Esophagus muscularis mucosa (tissue), 4 donors: ENCODE measurements at places on chromosomes 11 and 22.

DNA sequence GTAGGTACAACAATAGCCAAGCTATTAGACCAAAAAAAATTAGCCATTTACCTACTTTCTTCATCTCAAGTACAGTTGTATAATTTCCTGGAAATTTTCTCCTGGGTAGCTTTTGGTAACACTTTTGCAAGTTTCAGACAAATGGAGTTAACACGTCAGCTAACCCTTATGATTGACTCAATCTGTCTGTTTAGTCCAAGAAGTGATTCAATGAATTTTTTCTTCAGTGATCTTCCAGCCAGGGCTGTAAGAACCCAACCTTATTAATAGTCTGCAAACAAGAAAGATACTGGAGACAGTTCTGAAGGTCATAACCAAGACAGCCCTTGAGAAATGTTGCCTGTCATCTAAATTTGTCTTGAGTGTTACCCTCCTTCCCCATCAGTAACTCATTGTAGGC is 30.1 kb upstream of the FIBIN start:
- no peak for DNase-seq

GRCh38 chr11:92962446-92962845 is 7.0 kb upstream of the MTNR1B start:
- DNase-seq: no peak

DNA sequence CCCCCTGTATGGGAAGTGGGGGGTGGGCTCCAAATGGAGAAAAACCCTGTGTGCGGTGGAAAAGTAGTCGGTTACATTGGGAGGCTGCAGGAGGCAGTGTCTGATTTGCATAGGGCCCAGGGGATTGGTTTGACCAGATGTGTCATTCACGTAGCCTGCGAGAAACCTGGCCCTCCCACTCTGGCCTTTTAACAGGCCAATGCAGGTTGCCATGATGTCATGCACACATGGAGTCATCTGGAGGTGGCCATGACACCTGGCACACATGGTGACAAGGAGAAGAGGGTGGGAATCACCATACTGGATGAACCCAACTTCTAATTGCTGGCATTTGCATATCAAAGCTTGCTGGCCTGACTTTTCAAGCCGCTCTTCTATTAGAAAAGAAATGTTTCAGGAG is 50.6 kb downstream of the FAM181B start:
- no peak for DNase-seq

DNA sequence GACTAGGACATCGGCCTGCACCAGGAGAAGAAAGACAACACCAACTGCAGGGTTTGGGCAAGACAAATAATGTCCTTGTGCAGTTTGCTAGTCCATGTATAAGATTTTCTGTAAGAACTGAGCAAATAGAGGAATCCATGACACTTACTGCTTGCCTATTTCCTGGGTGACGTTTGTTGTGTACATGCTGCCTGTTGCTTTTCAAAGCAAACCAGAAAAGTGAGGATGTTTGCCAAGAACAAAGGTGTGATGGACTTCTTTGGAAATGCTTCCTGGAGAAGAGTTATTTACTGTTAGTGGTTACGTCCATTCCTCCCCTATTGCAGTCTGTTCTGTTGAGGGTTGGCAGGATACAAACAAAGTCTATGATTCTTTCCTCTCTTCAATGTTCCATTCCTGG is 126.5 kb downstream of the CASP12 start:
- no peak for DNase-seq

- no peak for DNase-seq
These were observed 258.4 kb downstream of the DYNC2H1 start for GRCh38 chr11:103367650-103368049.

GRCh38 chr11:1987024-1987423 is 10.6 kb downstream of the H19 start:
- no peak for DNase-seq

GRCh38 chr22:30887453-30887852 is 81.1 kb downstream of the MORC2 start:
- DNase-seq: no peak

- DNase-seq: no peak
These were observed 154.3 kb downstream of the MSANTD4 start for GRCh38 chr11:105867742-105868141.

DNA sequence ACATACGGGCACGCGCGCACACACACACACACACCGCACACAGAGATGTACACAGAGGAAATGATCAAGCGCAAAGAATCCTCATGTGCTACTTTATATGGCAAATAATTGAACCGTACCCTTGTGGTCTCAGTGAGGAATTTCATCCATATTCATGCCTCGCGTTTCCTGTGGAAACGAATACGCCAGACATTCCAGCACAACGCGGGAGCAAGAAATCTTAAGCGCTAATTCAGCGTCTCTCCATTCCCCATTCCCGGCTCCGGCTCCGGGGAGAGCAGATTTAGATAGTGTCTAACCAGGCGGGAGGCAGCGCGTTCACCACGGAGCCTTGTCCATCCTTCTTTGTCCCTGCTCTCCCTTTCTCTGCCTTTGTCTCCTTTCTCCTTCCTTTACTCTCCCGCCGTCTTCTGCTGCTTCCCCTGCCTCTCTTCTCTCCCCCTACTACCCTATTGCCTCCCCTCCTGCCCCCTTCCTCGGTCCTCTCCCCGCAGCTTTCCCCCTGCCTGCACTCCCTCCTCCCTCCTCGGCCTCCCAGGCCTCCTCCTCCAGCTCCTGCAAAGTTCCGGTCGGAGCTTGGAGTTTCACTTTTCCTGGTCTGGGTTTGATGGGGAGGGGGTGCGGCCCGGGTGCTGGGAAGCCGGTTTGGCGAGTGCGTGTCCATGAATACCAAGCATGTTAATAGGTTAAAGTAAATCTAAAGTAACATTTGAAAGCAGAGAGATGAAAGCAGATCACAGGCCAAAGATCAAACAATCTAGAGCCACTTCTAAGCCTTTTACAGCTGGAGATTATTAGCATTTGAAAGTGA is 579.3 kb downstream of the BUD13 start:
- no peak for DNase-seq

DNA sequence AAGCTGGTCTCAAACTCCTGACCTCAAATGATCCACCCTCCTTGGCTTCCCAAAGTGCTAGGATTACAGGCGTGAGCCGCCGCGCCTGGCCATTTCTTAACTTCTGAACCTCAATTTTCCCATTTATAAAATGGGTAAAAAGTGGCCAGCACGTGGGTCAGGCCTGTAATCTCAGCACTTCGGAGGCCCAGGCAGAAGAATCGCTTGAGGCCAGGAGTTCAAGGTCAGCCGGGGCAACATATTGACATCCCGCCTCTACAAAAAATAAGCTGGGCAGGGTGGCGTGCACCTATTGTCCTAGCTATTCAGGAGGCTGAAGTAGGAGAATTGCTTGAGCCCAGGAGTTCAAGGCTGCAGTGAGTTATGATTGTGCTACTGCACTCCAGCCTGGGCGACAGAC is 6.5 kb upstream of the DDX6 start:
- no peak for DNase-seq

- DNase-seq: no peak
These were observed 162.1 kb downstream of the LDLRAD3 start for GRCh38 chr11:36105743-36106581.

DNA sequence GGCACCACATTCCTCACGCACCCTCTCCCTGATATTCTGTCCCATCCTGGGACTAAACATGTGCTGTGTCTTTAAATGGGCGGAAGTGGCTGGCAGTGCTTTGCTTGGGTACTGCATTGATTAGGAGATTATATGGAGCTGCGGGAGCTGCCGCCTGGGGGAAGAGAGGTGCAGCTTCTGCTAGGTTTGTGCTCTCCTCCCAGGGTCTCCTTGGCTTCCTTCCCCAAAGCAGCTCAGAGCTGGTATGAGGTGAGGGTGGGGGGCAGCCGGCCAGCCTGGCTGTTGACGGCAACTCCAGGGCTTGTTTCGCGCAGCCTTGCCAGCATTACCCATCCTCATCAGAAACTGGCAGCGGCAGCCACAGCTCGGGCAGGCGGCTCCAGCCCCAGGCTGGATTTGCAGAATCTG is 95.4 kb downstream of the GRAMD1B start:
- DNase-seq: no peak

DNA sequence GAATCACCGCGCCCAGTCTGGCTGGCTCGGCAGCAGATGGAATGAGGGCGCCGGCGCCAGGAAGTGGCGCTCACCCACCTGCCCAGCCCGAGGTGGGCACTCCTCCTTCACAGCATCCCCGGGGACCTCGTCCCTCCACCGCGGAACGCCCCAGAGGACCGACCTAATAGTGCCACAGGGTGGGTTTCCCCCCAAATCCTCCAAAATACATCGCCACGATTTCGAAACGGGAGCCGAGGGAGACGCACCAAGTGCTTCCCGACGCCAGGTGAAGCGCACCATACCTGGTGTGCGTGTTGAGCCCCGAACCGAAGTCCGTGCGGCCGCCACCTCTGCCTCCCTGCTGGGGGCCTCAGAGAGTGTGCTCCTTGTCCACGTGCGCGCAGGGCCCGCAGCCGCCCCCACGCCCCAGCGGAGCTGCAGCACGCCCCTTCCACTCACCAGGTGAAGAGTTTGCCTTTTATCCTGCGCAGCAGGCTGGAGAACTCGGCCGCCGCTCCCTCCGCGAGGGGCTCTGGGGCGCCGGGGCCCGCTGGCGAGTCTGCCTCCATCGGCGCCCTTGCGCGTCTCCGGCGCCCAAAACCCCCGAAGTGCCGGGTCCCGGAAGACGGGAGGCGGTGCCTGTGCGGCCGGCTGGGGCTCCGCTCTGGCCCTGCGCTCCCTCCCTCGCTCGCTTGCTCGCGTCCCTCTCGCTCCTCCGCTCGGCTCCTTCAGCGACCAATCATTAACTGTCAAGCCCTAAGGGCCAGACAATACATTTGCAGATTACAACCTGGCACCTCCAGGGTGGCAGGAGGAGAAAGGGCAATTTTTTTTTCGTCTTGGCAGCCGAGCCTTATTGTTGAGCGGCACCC is at the start of gene SLC35F2:
Gene SLC35F2, minus strand, starts transcription at position 571 of the 854 bp plus-strand sequence. Its CDS starts 20 bp downstream, at position 551.
- DNase-seq: no peak

GRCh38 chr11:117010808-117011540 is 87.3 kb downstream of the SIK3 start:
- no peak for DNase-seq

DNA sequence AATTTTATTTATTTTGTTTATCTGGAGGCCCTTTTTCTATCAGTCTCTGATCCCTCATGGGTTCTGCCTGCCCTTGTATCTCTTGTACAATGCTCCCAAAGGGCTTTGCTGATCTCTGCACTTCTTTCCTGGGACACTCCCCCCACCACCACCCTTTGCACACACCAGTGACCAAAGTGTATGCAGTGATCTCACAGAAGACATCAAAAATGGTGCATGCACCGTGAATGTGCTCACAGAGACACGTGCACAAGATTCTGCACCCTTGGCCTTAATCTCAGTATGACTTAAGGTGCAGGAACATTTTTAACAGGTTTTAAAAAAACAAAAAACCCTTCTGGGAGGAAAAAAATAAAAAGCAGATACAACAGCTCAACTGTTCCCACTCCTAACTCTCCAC is 12.2 kb upstream of the ADSL start:
- DNase-seq: no peak

- peak; percentile 92 for DNase-seq
These were observed 21.4 kb downstream of the ADM start for GRCh38 chr11:10326012-10326964.

DNA sequence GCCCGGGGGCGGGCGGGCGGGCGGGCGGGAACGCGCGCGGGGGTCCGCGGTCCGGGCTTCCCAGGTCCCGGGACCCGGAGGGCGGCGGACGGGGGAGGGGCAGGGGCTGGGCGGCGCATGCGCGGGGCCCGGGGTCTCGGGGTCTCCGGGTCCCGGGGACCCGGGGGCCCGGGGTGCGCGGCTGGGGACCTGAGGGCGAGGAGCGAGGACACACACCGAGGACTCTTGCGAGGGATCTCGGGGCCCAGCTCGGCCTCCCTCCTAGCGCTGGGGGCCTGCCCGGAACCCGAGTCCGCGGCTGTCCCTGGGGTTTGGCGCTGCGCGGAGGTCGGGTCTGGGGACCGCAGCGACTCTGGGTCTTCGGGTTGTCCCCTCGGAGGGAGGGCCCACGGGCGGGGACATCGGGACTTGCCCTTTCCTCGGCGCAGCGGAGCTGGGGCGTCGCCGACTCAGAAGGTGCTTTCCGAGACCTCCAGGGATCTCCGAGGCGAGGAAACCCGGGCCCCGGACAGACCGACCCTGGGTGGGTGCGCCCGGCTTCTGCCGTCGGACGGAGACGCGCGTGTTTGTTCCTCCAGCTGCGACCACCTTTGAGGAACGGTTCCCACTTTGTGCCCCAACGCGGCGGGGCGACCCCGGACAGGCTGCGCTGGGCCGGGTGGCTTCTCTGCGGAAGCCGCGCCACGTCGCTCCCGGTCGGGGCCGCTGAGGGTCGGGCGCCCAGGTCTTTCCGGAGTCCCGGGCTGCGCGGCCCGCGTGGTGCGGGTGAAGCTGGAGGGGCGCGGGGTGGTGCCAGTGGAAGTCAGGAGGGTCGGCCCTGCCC is 540 bp downstream of the PPARA start:
- no peak for DNase-seq

GRCh38 chr11:125301346-125301745 is 136.8 kb downstream of the PKNOX2 start:
- no peak for DNase-seq

DNA sequence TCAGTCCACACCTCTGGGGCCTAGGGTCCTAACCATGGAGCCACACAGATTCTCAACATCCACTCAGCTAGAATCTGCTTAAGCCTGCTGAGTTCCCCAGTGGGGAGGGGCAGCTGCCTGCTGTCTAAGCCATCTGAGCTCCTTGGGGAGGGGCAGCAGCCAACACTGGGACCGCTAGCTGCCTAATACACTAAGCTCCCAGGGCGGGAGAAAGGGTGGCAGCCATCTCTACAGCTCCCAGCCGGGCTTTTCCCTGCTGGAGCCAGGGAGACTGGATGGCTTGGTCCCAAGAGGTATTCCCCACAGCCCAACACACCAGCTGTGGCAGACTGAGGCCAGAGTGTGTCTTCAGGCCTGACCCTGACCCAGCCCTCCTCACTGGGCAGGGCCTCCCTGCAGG is 217.3 kb upstream of the TMEM45B start:
- DNase-seq: no peak

DNA sequence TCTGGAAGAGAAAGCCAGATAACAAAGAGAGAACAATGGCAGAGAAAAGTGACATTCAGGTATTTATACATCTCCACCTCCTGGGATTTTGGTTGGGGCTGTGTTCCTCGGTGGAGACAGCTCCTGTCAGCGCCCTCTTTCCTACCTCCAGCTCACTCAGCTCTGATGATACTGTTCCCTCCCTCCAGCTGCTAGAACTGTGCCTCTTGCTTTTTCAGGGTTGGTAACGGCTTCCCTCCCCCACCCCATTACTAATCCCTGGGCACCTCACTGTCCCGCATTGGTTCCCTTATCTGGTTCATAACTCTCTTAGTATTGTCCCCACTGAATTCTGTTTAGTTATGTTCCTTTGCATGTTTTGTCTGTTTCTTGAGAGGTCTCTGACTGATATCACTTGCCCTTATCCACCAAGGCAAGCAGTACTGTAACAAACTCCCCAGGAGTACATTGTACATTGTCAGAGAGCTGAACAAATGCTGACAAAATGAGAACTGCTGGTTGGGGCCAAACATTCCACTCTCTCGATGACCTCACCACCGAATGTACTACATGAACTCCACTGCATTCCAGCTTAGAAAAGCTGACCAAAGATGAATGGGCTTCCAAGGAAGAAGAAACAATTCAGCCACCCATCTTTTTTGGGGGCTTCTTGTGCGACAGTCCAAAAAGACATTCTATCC is 5.7 kb upstream of the FBXO3 start:
- DNase-seq: no peak
